ENCODE measurements at places on chromosomes 6 and 20.

DNA sequence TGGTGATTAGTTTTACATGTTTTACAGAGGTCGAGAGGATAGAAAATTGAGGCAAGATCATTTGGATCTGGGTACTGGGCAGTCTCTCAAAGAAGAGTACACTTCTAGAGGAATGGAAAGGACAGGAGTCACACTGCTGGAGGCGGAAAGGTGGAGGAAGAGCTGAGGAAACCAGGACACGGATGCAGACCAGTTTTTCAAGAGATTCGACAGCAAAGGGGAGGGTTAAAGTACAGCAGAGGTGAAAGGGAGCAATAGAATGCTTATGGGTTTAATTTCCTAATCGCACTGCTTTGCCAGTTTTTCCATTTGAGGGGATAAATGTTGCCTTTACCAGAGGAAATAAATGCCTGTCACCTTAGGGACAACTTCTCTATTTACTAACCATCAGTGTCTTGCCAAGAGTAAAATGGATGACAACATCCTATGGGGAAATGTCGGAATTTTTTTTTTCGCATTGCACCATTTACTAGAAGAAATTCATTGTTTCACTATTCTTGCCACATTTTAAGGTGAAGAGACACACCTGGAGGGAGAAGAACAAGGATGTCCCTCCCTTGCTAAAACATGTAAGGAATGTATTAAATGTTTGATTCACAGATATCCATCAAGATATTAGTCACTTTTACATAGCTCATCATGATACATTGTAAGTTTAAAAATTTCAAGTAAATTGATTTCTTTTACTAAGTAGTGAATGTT, 226.6 kb downstream of the COL12A1 start:
- DNase-seq = no peak

- no peak for DNase-seq
Observed at GRCh38 chr20:50217207-50217949, 26.7 kb downstream of the CEBPB start.

GRCh38 chr6:143158113-143158581, 97.5 kb downstream of the AIG1 start:
- DNase-seq = no peak

- peak; percentile 55 for DNase-seq
Observed at GRCh38 chr6:16206595-16207037, 31.8 kb upstream of the GMPR start.

DNA sequence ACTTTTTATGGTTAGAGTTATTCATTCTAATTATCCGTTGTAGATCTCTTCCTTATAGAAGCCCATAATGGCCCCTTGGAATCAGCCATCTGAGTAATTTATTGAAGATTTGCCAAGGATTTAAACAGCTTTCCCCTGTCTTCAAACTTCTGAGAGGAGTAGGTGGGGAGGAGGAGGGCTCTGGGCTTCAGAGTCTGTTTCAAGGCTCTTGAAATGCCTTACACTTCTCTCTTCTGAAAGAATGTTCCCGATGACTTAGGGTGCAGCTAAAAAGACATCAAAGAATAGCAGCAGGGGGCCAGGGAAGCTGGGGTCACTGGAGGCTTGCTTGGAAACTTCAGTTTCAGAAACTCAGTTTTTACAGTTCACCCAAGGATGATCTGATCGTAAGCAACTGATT, 165.3 kb downstream of the ZDHHC14 start:
- DNase-seq = no peak

GRCh38 chr20:54262671-54263070, 54.8 kb downstream of the PFDN4 start:
- DNase-seq = no peak

DNA sequence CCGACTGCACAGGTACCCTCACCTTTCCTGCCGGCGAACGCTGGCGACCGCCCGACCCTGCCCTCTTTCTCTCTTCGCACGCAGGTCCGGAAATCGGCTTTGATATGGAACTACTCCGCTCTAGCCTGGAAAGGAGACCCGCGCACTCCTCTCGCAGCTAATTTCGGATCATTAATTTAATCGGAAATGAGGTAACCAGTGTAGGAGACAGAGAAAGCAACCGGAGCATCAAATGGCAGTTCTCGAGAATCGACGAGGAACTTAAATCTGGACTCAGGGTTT, 949 bp upstream of the ATXN1 start:
- no peak for DNase-seq

- no peak for DNase-seq
Observed at GRCh38 chr6:56382416-56382940, 135.1 kb upstream of the COL21A1 start.

- no peak for DNase-seq
Observed at GRCh38 chr6:125377621-125378020, 75.9 kb upstream of the HDDC2 start.

DNA sequence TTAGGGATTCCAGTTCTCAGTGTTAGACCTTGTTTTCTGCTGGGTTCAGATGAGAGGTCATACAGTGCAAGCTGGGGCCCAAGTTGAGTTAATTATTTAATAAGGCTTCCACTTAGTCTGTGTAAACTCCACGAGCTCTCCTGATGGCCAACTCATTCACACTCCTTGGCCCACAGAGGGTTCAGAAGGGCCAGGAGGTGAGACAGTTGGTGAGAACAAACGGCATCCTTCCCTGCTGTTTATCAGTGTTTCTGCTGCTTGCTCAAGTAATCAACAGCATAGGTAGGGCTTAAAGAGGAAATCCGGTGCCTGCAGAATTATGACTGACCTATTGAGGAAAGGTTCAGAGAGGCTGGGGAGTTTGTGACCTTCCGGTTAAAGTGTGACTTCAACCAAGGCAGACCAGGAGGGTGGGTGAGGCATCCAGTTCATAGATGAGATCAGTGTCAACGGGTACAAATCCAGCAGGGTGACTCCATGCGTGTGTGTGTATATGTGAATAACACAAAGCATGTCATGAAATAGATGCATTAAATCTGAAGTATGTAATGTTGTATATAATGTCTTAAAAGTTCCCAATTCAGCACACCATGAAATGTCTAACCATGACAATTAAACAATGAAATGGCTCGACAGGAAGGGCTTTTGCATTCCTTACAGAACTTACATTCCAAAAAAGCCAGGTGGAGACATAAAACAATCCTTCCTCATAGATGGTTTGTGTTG, 37.4 kb upstream of the BCAS1 start:
- no peak for DNase-seq

DNA sequence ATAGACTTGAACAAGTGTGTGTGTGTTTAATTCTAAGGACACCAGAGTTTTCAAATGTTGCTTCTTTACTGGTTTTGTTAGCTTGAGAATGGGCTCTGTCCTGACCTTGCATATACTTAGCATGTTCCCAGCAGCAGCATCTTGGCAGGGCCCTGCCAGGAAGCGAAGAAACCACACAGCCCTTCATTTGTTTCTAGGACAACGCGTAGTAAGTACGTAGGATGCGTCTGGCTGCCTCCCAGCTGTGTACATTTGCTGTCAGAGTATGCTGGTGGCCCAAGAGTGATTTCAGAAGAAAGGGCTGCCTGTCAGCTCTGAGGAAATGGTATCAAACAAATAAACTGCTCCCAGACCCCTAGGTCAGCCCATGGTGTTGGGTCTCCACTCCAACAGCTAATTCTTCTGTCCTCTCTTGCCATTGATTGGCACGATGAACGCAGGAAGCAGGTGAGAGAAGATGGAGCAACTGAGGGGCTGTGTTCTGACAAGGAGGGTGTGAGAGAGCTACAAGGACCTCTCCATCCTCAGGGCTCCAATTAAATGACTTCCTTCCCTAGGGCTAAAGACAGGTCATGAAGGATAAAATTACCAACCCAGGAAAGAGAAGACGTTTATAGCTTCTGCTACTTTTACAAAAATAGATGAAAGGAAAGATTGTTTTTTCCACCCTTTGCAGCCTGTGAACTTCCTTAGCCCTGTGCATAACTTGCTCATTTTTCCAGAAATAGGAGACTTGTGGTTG, 55.9 kb upstream of the HDDC2 start:
- DNase-seq = no peak

GRCh38 chr6:16765235-16765634, 4.0 kb upstream of the ATXN1 start:
- DNase-seq = no peak

DNA sequence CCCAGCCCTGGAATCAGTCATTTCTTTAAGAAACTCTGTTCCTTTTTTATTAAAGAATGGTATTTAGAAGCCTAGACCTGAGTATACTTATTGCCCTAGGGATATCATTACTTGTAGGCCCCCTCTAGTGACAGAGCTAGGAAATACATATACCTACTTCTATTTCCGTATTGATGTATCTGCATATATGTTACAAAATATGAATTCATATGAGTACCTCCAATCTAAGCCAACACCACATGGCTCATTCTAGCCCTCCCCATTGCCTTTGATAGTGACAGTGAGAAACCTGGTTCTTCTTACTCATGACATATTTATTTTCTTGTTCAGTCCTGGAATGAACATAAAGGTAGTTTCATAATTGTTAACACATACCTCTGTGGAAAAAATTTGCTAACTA, 137.2 kb downstream of the FARS2 start:
- DNase-seq = peak; percentile 24
